ENCODE measurements at places on chromosomes 6 and 20.

DNA sequence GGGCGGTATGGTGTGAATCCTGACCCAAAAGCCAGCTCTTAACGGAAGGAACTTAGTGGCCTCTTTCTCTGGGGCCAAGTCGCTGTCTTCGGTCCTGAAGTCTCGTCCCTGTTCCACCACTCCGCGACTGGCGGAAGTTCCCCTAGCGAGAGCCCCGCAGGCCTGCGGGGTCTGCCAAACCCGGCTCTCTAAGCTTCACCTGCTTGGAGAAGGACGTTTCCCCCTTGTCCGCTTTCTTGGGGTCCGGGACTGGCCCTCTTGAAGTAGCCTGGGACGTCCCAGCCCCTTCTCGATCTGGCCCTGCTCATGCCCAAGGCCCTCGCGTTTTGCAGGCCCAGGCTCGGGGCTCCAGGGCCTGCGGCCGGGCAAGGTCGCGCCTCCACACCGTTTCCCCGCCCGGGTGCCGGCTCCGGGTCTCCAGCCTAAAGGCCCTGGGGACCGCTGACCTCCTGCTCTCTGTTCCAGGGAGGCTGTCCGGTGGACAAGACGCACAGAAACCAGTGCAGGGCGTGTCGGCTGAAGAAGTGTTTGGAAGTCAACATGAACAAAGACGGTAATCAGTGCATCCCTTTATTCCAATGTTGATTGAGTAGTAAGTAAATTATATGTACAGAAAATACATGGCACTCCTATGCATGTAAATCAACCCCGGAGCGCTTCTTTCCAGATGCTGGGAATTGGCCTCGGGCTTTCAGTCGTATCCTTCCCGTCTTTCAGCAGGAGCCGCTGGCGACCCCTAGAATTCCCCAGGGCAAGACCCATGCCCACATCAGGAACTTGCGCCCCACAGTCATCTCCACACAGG lies 8.8 kb downstream of the NR2E1 start:
- DNase-seq, result no peak

- peak; percentile 28 for DNase-seq
Observed at GRCh38 chr20:52150440-52151258, 40.9 kb downstream of the ZFP64 start.

DNA sequence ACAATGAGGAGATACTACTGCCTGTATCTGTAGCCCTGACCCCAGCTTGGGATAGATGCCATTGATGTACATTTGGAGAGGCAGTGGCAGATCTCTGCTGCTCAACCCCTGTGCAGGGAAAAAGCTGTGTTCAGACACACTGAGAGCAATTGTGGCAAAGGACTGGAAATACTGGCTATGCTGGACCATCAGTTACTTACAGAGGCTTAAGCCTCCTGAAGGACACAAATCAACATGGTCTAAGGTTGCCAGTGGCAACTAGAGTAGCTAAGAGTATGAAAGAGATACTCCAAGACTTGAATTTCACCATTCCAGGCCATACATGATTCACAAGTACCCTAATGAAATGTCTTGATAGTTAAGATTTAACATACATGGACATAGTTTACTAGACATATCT lies 32.4 kb upstream of the ENPP4 start:
- no peak for DNase-seq

DNA sequence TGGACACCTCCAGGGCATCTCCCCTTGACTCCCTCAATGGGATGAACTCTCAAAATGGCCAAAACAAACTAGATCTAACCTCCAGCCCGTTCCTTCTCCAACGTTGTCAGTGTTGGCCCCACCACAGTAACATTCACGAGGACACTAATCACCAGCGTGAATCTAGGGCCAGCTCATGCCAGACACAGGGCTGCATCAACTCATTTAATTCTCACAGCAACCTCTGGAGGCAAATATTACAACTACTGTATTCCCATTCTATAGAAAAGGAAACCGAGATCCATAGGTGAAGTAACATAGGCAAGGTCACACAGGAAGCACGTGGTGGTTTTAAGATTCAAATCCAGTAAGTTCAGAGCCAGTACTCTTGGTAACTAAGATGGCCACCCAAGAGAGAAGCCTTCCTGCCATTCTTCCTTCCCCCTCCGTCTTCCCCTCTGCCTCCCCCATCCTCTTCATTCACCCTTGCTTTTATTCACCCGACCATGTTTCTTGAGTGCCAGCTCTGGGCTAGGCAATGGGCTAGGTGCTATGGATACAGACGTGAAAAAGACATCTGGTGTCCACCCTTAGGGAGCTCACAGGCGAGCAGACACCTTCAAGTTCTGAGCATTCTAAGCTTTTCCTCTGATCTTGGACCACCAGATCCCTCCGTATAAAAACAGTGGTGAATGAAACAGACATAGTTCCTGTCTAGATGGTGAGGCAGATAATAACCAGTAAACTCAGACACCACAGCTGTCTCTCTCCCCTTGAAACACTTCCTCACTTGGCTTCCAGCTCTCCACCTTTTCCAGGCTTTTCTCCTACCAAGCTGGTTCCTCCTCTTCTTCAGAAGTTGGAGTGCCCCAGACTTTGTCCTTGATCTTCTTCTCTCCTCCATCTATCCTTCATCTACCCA lies 9.6 kb downstream of the CCM2L start:
- no peak for DNase-seq

DNA sequence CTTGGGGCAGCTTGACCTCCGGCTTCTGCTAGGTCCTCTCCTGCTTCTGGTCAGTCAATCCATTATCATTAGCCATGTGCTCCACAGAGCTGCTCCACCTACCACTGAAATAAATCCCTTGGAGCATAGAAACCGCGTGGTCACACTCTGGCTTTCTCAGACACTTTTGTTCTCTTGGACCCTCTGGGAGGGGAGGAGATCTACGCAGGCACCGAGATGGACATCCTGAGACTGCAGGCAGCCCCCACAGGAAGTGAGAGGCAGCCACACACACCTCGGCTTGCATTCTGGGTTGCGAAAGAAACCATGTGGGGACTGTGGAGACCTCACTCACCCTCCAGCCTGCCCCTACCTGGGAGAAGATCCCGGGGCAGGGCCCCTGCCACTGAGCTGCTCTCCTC lies 79.5 kb downstream of the FYN start:
- DNase-seq, result no peak

GRCh38 chr6:133756078-133756695 lies 132.7 kb upstream of the TCF21 start:
- no peak for DNase-seq

GRCh38 chr6:4929097-4929718 lies 74.6 kb downstream of the RPP40 start:
- no peak for DNase-seq
